Stimulated activated CD4-positive, alpha-beta T cell treated with anti-CD3 and anti-CD28 coated beads, TNF-alpha, amount 100 ng/mL, for 48 hours (primary cell): ENCODE measurements at places on chromosomes 2 and 18.

- no peak for DNase-seq
Measured at GRCh38 chr2:152626911-152627339, 90.3 kb downstream of the PRPF40A start.

DNA sequence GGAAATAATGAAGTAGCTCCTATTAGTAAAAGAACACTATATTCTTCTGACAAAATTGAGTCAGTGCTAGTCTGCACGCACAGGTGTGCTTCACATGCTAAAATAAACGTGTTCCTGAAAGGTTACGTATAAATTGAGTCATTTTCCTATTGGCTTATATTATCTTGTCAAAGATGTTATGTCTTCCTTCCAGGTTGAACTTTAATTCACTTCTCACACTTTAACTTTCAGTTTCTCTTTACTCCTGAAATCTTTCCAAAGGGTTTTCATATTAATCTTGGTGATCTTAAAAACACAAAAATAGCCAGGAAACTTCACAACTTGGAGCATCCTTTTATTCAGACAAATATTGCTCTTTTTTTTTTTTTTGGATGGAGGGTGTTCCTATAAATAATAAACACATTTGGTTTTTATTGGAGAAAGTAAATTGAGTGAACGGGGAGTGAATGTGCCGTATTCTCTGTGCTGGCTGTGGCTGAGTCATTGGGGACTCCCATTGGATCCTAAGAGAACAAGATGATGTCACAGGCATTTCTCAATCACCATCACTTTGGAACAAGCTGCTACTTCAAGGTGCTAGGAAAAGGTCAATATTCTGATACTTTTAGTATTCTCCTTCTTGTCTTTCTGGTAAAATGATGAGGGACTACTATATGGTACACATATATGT, 150.2 kb upstream of the SPATS2L start:
- no peak for DNase-seq

DNA sequence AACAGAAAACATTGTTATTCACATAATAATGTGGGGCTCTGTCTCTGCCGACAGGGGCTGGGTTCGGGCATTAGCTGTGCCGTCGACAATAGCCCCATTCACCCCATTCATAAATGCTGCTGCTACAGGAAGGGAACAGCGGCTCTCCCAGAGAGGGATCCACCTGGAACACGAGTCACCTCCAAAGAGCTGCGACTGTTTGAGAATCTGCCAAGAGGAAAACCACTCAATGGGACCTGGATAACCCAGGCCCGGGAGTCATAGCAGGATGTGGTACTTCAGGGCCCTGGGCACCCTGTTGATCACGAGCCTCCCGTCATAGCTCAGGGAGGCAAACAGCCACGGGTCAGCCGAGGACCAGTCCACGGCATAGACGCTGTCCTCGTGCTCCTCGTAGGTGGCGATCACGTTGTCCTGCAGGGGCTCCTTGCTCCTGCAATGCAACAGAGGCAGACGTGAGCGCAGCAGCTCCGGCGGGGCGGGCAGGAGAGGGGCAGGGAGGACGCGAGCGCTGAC, 188.5 kb downstream of the EIPR1 start:
- no peak for DNase-seq

GRCh38 chr2:121041516-121041915, 243.5 kb downstream of the TFCP2L1 start:
- no peak for DNase-seq

- no peak for DNase-seq
Measured at GRCh38 chr2:191979221-191979730, 132.4 kb upstream of the CAVIN2 start.

- DNase-seq = no peak
Measured at GRCh38 chr18:75529394-75529793, 101.9 kb upstream of the SMIM21 start.

DNA sequence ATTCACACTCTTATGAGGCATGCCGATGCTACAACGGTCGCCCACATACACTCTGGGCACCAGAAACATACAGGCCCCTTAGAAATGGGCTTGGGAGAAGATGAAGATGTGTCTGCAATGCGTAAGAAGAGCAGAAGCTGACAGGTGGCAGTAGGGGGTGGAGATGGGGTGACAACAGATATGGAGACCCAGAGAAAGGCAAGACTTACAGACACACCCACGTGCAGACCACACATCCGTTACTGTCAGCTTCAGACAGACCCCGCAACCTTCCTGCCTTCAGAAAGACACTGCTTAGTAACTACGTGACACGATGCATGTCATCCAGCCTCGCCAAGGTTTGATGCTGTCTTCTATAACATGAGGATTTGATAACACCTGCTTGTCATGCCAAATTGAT, 89.5 kb downstream of the ZFP36L2 start:
- peak; percentile 67 for DNase-seq

DNA sequence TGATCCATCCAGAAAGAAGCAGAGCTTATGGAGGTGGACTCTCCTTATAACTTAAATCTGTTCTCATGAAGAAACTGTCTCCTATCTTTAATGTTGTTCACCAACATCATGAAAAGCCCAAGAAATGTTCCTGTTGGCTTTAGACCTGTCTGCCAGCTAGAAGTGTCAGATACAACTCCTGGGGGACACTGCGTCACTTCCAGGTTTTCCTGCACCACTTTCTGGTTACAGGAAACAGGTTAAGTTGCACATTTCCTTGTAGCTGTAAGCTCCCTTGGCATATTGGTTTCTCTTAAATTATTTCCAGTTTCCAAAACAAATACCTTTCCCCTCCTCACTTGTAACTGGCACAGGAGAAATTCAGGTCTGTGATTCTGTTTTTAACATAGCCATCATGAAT, 2.9 kb downstream of the CEP68 start:
- no peak for DNase-seq

GRCh38 chr18:52288403-52289004, 51.5 kb upstream of the DCC start:
- no peak for DNase-seq

DNA sequence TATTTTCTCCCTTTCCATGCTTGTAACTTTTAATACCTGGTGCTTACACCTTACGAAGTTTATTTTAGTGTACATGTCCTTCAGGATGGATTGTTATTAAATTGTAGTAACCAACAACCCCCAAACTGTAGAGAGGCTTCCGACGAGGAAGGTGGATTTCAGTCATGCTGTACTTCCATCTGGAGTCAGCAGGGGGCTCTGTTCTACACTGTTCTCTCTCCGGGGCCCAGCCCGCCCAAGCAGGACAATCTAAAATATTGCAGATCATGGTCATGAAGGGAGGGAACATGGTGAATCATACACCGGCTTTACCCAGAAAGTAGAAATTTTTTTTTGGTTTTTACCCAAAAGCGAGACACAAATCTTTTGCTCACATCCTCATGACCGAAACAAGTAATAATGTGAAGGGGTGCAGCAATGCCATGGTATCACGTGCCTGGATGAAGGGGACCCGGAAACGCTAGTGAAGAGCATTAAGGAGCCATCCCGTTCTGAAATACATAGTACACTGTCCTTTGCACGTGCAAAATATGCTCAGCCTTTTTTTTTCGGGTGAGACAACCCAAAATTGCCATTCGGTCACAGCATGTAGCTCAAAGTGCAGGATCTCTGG, 884.8 kb downstream of the EPHA4 start:
- peak; percentile 12 for DNase-seq

- DNase-seq = no peak
Measured at GRCh38 chr2:204184226-204184625, 247.7 kb downstream of the ICOS start.

DNA sequence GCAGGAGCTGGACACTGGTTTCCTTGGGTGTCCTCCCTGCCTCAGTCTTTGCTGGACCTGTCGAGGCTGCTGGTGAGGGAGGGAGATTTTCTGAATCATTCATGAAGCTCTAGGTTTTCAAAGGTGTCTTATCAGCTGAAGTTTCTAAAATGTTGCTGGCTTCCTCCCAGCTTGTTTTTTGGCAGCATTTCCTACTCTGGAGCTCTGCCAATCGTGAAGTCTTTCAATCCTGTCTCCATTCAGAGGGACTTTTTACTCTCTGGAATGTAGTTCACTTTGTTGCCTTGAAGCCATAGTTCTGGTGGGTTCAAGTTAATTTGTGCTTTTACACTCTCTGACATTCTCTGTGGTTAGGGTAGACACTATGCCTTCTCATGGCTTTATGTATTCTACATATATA, 23.9 kb downstream of the SNTG2 start:
- DNase-seq = no peak

GRCh38 chr2:70357684-70358071, 55.8 kb upstream of the FAM136A start:
- DNase-seq = no peak

GRCh38 chr2:226410247-226410835, 389.3 kb downstream of the IRS1 start:
- no peak for DNase-seq
